ACHN (cell line): ENCODE measurements at places on chromosomes 16 and 17.

GRCh38 chr17:4165301-4166010 is 22.5 kb downstream of the CYB5D2 start:
- DNase-seq: no peak

DNA sequence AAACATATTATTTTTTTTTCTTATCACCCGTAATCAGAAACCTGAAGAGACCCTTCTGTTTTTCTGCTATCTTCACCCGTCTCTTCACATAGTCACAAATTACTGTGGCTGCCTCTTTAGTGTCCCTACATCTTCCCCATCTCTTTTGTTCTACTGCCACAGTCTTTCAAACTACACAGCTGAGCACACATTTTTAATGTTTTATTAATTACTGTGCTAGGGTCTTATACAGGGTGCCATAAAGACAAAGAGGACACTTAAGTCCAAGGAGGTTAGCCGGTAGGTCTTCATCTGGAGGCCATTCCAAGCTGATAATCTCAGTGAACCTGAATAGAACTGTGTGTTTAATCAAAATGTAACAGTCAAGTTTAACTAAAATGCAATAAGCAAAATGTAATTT is 20.7 kb downstream of the CNTNAP4 start:
- DNase-seq: no peak

- no peak for DNase-seq
Measured at GRCh38 chr17:73320601-73321264, 8.9 kb upstream of the CDC42EP4 start.

DNA sequence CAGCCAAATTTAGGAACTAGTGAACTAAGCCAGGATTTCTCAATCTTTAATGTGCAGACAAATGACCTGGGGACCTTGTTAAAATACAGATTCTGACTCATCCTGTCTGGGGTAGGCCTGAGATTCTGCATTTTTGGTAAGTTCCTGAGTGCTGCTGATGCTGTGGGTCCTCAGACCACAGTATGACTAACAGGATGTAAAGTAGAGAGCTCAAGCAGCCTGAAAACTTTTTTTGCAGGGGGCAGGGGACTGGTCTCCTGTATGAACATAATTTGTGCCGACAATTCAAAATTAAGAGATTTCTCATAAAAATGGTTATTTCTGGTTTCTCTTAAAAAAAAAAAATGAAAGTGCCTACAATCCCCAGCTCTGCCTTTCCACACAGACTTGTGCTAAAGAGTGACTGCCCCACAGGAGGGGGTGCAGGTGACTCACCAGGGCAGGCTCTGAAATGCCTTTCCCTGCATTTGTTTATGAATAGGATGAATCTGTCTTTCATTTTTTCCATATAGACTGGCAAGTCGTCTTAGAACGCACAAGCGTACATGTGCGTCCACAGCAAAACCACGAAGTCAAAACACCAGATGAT is 271.5 kb downstream of the PHKB start:
- peak; percentile 62 for DNase-seq

DNA sequence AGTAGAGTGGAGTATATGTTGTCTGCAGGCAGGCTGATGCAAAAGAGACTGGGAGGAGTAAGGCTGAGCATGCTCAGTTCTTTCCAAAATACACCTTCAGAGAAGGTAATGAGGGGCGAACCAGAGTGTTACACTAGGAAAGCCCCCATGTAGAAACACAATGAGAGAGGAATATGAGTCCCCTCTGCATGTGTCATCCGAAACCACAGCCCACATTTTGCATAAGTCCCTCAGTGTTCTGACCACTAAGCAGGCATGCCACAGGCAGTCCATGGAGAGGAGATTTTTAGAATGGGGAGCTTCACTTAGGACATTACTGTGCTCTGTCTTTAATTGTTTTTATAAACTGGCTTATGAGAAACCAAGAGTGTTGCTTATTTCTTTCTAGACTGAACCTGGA is 32.0 kb downstream of the SLC6A2 start:
- DNase-seq: no peak

GRCh38 chr17:42386777-42387657 is 1.2 kb downstream of the STAT3 start:
- DNase-seq: no peak

- peak; percentile 61 for DNase-seq
Measured at GRCh38 chr16:1773703-1774447, 941 bp upstream of the MRPS34 start.

DNA sequence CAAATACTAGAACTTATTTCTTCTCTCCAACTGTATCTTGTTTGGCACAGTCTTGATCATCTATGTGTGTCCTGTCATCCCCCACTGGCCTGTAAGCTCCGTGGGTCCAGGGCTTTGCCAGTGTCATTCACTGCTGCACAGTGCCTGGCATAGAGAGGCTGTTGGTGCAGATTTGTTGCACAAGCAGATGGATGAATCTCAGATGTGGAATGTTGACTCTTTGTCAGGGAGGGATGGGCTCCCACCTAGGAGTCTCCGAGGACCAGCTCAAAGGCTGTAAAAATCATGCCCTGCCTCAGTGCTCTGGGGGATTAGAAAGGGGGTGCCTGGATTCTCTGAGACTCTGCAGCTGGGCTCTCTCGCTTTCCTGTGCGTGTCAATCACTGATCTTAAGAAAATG is 60.6 kb downstream of the RAB11FIP4 start:
- no peak for DNase-seq

DNA sequence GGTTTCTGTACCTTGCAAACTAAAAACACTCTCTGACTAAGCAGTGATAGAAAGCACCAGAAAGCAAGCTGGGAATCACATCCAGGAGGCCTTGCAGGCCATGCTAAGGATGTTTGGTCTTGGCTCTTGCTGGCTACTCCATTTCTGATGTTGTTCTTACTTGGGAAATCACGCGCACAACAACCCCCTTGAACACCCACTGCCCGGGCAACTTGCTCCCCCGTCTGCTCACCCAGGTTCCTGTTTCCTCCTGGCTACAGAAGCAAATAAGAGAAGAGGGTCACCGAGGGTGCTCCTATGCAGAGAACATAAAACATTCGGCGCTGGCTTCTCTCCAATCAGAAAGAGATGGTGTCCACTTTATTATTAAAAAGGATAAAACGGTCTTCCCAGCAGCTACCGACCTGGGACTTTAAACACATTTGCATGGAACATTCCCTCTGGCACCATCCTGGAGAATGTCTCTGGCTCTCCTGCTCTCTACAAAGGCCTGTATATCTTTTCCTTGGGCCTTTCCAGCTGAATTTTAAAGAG is 271.2 kb upstream of the RPL38 start:
- DNase-seq: no peak

GRCh38 chr16:25679511-25679910 is 12.2 kb upstream of the HS3ST4 start:
- no peak for DNase-seq

DNA sequence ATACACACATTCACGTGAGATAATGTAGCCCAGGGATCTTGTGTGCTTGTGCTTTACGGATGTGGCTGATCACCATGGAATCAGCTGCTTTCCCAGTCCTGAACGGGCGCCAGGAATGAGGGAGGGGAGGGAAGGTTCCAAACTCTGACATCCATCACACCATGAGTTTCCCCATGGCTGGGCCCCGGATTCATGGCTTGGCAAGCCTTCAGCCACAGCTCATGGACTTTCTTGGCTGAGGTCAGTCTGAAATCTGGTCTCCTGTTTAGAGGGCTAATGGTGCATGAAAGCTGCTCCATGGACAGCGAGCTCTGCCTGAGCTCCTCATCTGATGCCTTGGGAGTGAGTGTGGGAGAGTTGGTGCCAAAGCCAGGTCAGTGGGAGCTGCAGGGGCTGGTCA is 767.6 kb upstream of the EEF2KMT start:
- no peak for DNase-seq

- DNase-seq: no peak
Measured at GRCh38 chr17:15133143-15133542, 132.0 kb downstream of the PMP22 start.
